ENCODE measurements at places on chromosomes 13 and 19. TPM values are rescaled to one million over a fixed set of nuclear protein-coding genes. Genes with fewer than 3 reads are reported as not detected.

ZNF606 gene
- 24.1 TPM for total RNA-seq

DNA sequence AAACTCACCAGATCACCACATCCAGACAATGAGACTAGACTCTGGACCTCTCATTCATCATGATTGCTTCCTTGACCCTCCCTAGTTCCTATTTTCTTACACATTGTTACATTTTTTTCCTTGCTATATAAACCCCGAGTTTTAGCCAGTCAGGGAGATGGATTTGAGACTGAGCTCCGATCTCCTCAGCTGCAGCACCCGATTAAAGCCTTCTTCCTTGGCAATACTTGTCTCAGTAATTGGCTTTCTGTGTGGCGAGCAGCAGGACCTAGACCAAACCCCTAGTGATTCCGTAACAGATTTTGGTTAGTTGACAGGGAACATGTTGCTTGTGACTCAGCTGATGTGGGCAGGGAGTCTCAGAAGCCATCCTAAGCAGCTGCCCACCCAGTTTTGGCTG, 44.0 kb downstream of the SUCLA2 start:
- no peak for DNase-seq

OR7C1 gene
- not detected for total RNA-seq

GRCh38 chr19:46251416-46251815, 21.9 kb downstream of the IGFL1 start:
- DNase-seq, result peak; percentile 69

- DNase-seq, result no peak
These were observed 1.2 kb downstream of the CADM4 start for GRCh38 chr19:43638214-43638994.

TNNT1 gene
- total RNA-seq, result not detected

All from stomach (tissue), 19 donors.